ENCODE measurements at places on chromosomes 4 and X. TPM values are rescaled to one million over a fixed set of nuclear protein-coding genes. Genes with fewer than 3 reads are reported as not detected.

The KLHL13 gene
- total RNA-seq, result 55.4 TPM

GRCh38 chr4:15400981-15401671 is 26.7 kb upstream of the C1QTNF7 start:
- no peaks in the 10 kb centered on the region for H3K36me3 ChIP-seq
- H3K4me1 ChIP-seq, result no peaks in the 10 kb centered on the region
- no peaks in the 10 kb centered on the region for H3K27me3 ChIP-seq
- H3K27ac ChIP-seq, result no peak overlapping the region
- DNase-seq, result no peak

The AFM gene
- total RNA-seq, result not detected

GRCh38 chr4:138158746-138159297 is 83.3 kb downstream of the SLC7A11 start:
- no peak overlapping the region for H3K4me3 ChIP-seq
- H3K27ac ChIP-seq, result no peak overlapping the region
- H3K36me3 ChIP-seq, result no peaks in the 10 kb centered on the region
- no peaks in the 10 kb centered on the region for H3K27me3 ChIP-seq
- no peaks in the 10 kb centered on the region for H3K4me1 ChIP-seq

DNA sequence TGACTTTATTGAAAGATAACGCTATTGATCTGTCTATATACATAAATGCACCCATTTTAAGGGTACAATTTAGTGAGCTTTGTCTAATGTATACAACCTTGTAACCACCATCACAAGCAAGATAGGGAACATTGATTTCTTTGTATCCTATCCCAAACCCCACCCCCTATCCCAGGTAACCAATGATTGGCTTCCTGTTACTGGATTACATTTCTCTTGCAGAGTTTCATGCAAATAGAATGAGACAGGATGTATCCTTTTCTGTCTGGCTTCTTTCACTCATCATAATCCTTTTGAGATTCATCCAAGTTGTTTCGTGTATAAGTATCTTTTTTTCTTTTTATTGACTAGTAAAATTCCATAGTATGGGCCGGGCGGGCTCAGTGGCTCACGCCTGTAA is 1.6 kb upstream of the GRIPAP1 start:
- no peak overlapping the region for H3K27ac ChIP-seq
- no peak for DNase-seq
- H3K4me3 ChIP-seq, result no peak overlapping the region
- H3K36me3 ChIP-seq, result no peaks in the 10 kb centered on the region
- no peaks in the 10 kb centered on the region for H3K27me3 ChIP-seq

DNA sequence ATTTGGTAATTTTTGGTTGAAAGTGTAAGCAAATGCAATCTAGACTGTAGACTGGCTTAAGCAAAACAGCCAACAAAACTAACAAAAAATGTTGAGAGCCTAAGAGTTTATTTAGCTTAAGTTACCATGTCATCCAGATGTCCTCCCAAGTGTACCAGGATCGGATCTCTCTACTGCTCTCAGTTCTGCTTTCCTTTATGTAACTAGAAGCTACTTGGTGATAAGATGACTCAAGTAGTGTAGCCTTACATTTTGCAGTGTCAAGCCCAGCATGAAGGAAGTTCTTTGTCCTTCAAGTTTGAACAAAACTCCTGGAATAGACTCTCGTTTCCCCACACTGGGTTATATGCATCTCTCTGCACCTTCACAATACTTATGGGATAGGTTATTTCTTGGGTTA is 1500.0 kb downstream of the STIM2 start:
- H3K4me1 ChIP-seq, result no peaks in the 10 kb centered on the region
- H3K36me3 ChIP-seq, result no peaks in the 10 kb centered on the region
- DNase-seq, result no peak
- H3K4me3 ChIP-seq, result no peak overlapping the region

The CLDN34 gene
- total RNA-seq, result 0.50 TPM

DNA sequence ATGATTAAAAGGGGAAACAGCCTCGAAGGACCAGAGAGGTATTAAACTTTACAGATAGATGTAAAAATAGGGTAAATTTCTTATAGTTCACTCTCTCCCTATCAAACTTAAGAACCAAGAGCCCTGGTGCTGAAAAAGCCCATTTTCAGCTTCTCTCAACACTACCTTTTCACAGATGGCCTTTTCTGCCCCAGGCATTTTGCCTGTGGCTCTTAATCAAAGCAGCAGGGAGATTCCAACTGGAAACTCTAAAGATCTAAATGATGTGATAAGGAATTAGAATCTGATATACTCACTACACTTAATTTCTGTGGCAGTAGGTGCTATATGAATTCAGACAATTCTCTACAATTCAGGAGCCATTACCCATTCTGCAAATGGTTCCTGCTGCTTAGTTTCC is 60.0 kb downstream of the AMMECR1 start:
- no peaks in the 10 kb centered on the region for H3K27me3 ChIP-seq
- no peaks in the 10 kb centered on the region for H3K4me1 ChIP-seq
- no peak for DNase-seq
- H3K27ac ChIP-seq, result no peak overlapping the region
- H3K4me3 ChIP-seq, result no peak overlapping the region

- no peaks in the 10 kb centered on the region for H3K4me1 ChIP-seq
- DNase-seq, result no peak
- H3K4me3 ChIP-seq, result no peak overlapping the region
These were observed 29.6 kb downstream of the RAB40AL start for GRCh38 chrX:102966701-102967100.

DNA sequence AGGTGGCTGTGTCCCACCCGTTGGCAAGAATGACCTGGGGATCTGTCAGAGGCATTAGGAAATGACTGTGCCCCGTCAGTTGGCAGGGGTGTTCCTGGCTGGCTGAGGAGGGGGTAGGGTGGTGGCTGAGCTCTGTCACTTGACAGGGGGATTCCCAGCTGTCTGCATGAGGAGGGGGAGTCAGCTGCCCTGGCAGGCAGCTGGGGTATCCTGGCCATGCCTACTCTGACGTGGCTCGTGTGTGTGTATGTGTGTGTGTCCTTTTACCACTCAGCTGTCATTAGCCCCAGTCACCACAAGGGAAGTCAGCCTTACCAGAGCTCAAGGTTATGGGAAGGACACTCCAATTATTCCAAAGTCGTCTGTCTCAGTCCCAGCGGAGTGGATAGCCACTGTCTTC is 93.2 kb downstream of the EFNB1 start:
- no peaks in the 10 kb centered on the region for H3K27me3 ChIP-seq
- H3K27ac ChIP-seq, result no peak overlapping the region
- no peaks in the 10 kb centered on the region for H3K36me3 ChIP-seq
- DNase-seq, result no peak

The SLC4A4 gene
- total RNA-seq, result 37.1 TPM

DNA sequence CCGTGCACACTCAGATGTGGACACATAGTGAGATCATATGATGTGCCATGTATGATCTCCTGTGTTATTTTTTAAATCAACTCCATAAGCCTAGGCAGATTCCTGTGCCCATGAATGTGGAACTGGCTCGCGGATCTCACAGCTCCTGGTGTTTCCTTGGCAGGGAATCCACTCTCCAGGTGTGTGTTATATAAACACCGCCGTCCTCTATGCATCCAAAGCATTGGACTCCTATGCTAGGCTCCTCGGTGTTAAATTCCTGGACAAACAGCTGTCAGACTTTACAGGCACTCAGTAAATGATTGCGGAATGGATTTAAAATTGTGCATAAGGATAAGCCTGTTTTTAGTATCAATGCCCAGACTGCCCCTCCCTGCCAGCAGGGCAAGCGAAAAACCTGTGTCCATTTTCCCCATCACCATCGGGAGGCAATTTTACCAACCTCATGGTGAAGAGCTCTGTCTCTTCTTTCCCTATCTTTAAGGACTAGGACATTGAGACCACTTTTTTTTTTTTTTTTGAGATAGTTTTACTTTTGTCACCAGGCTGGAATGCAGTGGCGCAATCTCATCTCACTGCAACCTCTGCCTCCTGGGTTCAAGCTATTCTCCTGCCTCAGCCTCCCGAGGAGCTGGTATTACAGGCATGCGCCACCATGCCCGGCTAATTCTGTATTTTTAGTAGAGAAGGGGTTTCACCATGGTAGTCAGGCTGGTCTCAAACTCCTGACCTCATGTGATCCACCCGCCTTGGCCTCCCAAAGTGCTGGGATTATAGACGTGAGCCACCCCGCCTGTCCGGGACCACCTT is 23.6 kb upstream of the GPR78 start:
- H3K27me3 ChIP-seq, result no peaks in the 10 kb centered on the region
- H3K4me3 ChIP-seq, result no peak overlapping the region
- no peaks in the 10 kb centered on the region for H3K4me1 ChIP-seq
- no peaks in the 10 kb centered on the region for H3K36me3 ChIP-seq

DNA sequence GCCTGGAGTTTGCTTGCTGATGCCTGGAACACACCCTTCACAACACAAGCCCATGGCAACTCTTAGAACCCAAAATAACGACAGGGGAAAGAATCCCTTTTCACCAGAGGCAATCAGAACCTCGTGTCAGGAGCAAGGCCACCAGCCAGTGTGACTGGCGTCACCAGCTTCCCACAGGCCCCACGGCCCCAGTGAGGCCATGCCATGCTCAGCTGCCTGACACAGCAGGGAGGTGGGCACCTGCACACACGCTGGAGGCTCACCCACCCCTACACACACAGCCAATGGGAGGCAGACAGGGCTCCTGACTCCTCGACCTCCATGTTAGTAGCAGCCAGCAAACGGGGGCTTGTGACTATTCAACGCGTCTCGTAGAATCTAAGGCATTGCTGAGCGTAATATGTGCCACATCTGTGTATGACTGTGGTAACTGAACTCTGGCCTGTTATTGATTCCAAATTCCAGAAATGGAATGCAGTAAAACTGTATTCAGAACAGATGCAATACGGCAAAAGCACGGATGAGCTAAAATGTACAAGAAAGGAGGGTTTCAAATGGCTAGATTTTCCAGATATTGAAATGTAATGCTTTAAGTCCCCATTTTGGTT is 28.5 kb downstream of the RNF212 start:
- no peaks in the 10 kb centered on the region for H3K36me3 ChIP-seq
- H3K4me1 ChIP-seq, result peaks cover 7% of the 10 kb centered on the region
- no peak for DNase-seq
- H3K27me3 ChIP-seq, result no peaks in the 10 kb centered on the region
- no peak overlapping the region for H3K4me3 ChIP-seq

GRCh38 chr4:146098978-146099377 is 76.5 kb upstream of the LSM6 start:
- no peak overlapping the region for H3K27ac ChIP-seq
- peaks cover 4% of the 10 kb centered on the region for H3K4me1 ChIP-seq
- DNase-seq, result no peak

The CCDC160 gene
- 4.9 TPM for total RNA-seq

The PABPC1L2B gene
- total RNA-seq, result not detected

GRCh38 chrX:57952320-57952678 is 42.0 kb upstream of the ZXDA start:
- no peak for DNase-seq
- no peaks in the 10 kb centered on the region for H3K4me1 ChIP-seq
- no peak overlapping the region for H3K4me3 ChIP-seq
- H3K27me3 ChIP-seq, result no peaks in the 10 kb centered on the region
- no peak overlapping the region for H3K27ac ChIP-seq
- no peaks in the 10 kb centered on the region for H3K36me3 ChIP-seq

The PRAF2 gene
- total RNA-seq, result 24.0 TPM

- H3K36me3 ChIP-seq, result no peaks in the 10 kb centered on the region
- H3K27me3 ChIP-seq, result no peaks in the 10 kb centered on the region
- no peaks in the 10 kb centered on the region for H3K4me1 ChIP-seq
- no peak overlapping the region for H3K27ac ChIP-seq
These were observed 27.7 kb upstream of the SFRP2 start for GRCh38 chr4:153816542-153816941.

DNA sequence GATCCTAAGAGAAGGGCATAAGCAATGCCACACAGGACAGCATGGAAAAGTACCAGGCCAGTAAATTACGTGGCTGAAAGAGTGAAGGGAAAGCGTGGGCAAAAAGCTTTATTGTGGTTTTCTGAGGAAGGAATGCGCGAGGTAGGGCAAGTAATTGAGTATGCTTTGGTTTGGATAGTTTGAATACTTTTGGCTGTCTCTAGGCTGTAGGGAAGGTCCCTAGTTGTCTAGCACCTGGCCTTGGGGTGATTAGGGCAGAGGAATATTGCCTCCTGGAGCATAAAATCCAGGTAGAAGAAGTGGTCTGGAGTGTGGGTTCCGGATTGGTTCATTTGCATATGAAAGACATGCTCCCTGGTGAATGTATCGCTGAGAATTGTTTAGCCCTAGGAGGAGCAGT is 46.4 kb upstream of the NALF2 start:
- no peaks in the 10 kb centered on the region for H3K36me3 ChIP-seq
- no peak overlapping the region for H3K27ac ChIP-seq
- H3K27me3 ChIP-seq, result no peaks in the 10 kb centered on the region

- no peak for DNase-seq
- no peaks in the 10 kb centered on the region for H3K36me3 ChIP-seq
- no peak overlapping the region for H3K27ac ChIP-seq
- H3K27me3 ChIP-seq, result no peaks in the 10 kb centered on the region
- no peaks in the 10 kb centered on the region for H3K4me1 ChIP-seq
These were observed 36.7 kb upstream of the NEUROG2 start for GRCh38 chr4:112552668-112553067.

GRCh38 chr4:8307121-8307520 is 37.6 kb downstream of the HTRA3 start:
- no peak for DNase-seq
- H3K4me1 ChIP-seq, result no peaks in the 10 kb centered on the region
- H3K27ac ChIP-seq, result no peak overlapping the region
- H3K27me3 ChIP-seq, result no peaks in the 10 kb centered on the region
- H3K36me3 ChIP-seq, result no peaks in the 10 kb centered on the region

All from kidney (tissue), 22 donors.